ENCODE measurements at places on chromosomes 2 and 18.

- DNase-seq: no peak
Observed at GRCh38 chr2:30191819-30192271, 39.5 kb upstream of the LBH start.

- no peak for DNase-seq
Observed at GRCh38 chr2:166115589-166115988, 12.2 kb downstream of the SCN1A start.

- DNase-seq: no peak
Observed at GRCh38 chr2:119385466-119385865, 18.7 kb downstream of the DBI start.

DNA sequence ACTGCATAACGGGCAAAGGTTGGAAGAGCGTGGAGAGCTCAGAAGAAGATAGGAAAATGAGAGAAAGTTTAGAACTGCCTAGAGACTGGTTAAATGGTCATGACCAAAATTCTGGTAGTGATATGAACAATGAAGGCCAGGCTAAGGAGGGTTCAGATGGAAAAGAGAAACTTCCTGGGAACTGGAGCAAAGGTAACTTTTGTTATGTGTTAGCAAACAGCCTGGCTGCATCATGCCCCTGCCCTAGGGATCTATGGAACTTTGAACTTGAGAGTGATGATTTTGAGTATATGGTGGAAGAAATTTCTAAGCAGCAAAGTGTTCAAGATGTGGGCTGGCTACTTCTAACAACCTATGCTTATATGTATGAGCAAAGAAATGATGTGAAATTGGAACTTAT is 44.4 kb upstream of the SPATS2L start:
- no peak for DNase-seq

DNA sequence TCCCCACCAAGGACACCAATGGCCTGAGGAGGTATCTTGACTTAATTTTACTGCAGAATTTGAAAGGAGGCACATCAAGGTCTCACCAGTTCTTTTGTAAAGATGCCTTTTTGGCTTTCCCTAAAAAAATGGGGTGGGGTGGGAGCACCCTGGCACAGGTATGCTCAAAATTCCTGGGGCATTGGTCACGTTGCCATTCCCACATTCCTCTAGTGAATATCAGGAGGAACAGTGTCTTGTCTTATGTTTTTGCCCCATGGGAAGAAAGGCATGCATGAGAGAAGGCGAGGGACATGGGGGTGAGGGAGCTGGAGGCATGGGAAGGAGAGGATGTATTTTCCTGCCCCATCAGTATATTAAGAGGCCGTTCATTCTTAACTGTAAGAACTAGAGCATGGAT is 275.3 kb downstream of the CMPK2 start:
- no peak for DNase-seq

DNA sequence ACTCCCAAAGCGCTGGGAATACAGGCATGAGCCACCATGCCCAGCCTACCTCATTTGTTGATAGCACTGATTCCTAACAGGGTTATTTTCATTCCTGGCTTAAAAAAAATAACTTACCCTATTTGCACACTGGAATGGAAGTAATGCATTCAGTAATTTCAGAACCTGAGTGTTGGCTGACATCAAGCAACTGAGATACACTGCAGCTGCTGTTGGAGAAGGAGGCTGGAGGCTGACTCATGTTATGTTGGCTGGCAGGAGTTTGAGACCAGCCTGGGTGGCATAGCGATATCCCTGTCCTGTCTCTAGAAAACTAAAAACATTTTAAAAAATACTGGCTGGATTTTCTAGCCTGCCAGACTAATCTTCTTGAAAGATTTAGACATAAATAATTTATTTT is 385.1 kb upstream of the MEX3C start:
- DNase-seq: no peak

DNA sequence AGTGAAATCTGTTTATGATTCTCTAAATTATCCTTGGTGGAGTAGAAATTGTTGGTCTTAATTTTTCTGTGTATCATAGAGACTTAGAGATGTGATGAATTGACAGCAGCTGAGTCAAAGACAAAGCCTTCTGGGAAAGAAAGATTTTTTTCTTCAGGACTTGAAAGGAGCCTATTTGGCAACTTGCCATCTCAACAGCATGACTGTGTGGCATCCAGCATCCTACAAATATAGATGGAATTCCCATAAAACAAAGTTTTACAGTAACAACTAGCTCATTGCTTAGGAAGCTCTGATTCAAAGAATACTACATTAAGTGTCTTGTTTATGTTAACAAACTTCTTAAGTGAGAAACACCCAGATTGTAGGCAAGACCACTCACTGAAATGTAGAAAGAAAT is 79.2 kb upstream of the SETBP1 start:
- DNase-seq: peak; percentile 70

- peak; percentile 31 for DNase-seq
Observed at GRCh38 chr18:66727991-66728390, 124.1 kb upstream of the CDH19 start.

DNA sequence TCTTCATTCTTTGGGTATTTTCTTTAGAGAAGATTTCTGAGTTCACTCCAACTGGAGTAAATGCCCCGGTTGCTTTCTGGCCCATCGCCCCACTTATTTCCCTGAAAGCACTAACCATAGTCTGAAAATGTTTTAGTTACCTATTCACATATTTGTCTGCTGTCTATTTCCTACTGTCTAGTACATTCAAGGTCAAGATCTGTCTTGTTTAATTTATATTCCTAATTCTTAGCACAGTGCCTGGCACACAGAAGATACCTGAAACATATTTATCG is 134.4 kb upstream of the KLHL14 start:
- no peak for DNase-seq

- DNase-seq: no peak
Observed at GRCh38 chr2:170554278-170554955, 160.7 kb upstream of the SP5 start.

DNA sequence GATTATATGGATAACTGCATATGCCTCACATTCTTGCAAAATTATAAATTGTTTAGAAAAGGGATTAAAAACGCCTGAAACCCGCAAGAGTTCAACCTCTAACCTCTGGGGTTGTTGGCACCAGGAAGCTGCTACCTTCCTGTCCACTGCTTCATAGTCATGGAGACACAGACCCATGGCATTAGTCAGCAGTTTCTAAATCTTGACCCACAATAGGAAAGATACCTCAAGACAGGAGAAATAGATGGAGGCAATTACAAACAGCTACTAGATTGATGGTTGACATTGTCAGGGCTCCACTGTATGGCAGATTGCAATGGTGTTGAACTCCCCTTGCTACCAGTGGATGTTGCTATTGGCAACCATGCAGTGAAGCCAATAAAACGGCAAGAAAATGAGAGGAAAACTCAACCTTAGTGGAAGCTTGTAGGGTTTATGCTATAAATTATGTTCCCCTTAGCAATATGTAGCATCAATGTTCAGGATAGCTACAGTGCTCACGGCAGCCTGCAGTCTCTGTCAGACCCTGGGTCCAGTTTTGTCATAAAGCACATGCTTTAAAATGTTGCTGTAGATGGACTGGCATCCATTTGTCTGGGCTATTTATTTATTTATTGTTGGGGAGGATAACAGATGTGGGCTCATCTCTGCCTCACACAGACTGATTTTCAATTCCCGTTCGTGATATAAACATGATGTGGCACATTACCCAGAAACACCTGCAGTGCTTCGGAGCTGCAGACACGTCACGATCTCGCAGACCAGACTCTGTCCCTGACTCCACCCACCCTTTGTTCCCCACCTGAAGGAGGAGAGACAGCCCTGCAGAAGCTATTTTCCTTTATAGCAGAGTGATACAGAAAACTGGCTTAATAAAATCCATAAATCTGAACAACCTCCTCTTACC is 233.4 kb downstream of the AGPS start:
- peak; percentile 71 for DNase-seq

- DNase-seq: no peak
Observed at GRCh38 chr2:216469661-216470060, 29.0 kb upstream of the RPL37A start.

GRCh38 chr2:222205136-222205535 is 93.7 kb downstream of the PAX3 start:
- no peak for DNase-seq

- DNase-seq: no peak
Observed at GRCh38 chr2:88471083-88471942, 18.8 kb upstream of the FOXI3 start.

Measured in NCI-H69 (cell line).